ENCODE measurements at places on chromosomes 7 and 10. TPM values are rescaled to one million over a fixed set of nuclear protein-coding genes. Genes with fewer than 3 reads are reported as not detected.

Gene ASZ1
- not detected for total RNA-seq

- DNase-seq, result peak; percentile 87
Measured at GRCh38 chr7:378551-379455, 88.8 kb downstream of the FOXL3 start.

Gene AKR1E2
- 3.1 TPM for total RNA-seq

Gene AKR1C3
- total RNA-seq, result 182 TPM

Gene TSPAN12
- total RNA-seq, result 101 TPM

GRCh38 chr10:44862924-44863323, 48.2 kb upstream of the TMEM72 start:
- no peak for DNase-seq

Gene ITIH2
- total RNA-seq, result not detected

Gene AKR1C4
- not detected for total RNA-seq

- DNase-seq, result no peak
Measured at GRCh38 chr7:37657816-37658215, 25.8 kb upstream of the GPR141 start.

Gene RSBN1L
- total RNA-seq, result 26.7 TPM

DNA sequence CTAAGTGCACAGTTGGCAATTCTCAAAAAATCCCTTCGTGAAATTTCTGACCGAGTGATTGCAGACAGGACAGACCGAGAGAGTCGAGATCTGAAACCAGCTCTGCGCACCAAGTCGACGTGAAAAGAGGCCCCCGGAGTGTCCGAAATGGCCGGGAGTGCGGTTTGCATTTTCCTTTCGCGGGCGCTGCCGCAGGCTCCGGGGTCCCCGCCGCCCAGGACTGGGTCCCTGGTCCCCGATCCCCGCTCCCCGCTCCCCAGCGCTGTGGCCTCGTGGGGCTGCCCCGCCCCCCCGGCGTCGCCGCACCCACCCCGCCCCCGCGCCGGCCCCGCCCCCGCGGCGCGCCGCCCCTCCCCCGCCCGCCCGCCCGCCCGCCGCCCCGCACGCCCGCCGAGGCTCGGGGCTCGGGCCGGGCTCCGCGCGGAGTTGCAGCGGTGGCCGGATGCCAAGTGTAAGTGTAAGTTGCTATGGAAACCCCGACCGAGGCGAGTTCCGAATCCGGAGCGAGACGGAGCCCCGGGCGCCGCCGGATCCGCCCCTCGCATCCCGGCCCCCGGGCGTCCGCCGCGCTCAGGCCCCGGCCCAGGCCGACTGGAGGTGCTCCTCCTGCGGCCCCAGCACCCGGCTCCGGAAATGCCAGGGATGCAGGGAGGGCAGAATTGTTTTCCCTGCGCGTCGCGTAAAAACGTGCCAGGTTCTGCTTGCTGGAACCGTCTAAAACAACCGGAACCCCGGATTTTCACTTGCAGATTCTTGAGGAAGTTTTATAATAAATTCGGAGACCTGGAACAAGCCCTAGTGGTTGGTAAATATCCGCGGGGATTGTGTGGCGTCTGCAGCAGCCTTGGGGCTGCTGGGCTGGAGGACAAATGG, 4.6 kb downstream of the BMI1 start:
- DNase-seq, result peak; percentile 81

GRCh38 chr10:132479024-132479602, 58.5 kb upstream of the INPP5A start:
- DNase-seq, result no peak

GRCh38 chr7:89283302-89283701, 487.8 kb upstream of the TEX47 start:
- no peak for DNase-seq

DNA sequence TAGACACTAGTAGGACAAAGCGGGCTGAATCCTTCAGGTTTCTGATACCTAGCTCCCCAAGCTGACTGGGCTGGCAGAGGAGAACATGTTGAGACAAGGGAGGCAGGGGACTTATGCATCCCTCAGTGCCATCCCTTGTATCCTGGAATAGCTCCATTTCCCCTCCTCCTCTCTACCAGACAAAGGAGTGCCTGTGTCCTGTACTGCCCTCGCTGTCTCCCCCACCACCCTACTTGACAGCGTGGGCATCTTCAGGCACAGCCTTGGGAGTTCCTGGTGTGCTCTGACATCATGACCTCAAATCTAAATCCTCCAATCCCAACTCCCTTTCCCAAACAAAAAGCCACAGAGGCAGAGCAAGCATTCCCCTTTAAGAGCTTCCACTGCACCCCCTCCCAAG, 9.0 kb downstream of the SFXN3 start:
- DNase-seq, result no peak

DNA sequence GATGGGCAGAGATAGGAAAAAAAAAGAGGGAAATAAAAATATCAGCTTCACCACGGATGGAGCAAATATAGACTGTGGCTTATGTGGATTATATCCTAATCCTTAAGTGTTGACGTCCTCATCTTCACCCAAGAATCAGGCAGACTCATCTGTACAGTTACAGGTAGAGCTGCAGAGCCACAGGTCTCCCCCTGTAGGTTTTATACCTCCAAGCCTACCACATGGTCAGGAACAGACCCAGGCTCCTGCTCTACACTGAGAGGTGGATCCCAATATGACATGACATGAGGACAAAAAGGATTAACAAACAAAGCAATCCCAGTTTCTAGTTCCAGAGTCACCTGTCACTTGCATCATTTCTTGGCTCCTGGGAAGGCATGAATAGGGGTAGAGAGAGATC, 400.8 kb downstream of the SEMA3D start:
- no peak for DNase-seq

Gene PODXL
- total RNA-seq, result 40.4 TPM

GRCh38 chr10:62794306-62794705, 10.2 kb upstream of the ADO start:
- DNase-seq, result no peak

Measured in Peyer's patch (tissue), 4 donors.